ENCODE measurements at places on chromosomes 7 and 10. TPM values are rescaled to one million over a fixed set of nuclear protein-coding genes. Genes with fewer than 3 reads are reported as not detected.

The ODAD2 gene
- 0.52 TPM for total RNA-seq

The NXPH1 gene
- total RNA-seq = not detected

The CALML3 gene
- total RNA-seq = not detected

The CYP26C1 gene
- total RNA-seq = 0.13 TPM

The MINDY3 gene
- 19.0 TPM for total RNA-seq

The FLNC gene
- 98.9 TPM for total RNA-seq

The PAOX gene
- total RNA-seq = 5.6 TPM

The ZNF33A gene
- 27.0 TPM for total RNA-seq

The CPSF4 gene
- 22.5 TPM for total RNA-seq

The C10orf95 gene
- total RNA-seq = not detected

The FRAT1 gene
- total RNA-seq = 5.7 TPM

The SPDYE8 gene
- not detected for total RNA-seq

The COMMD3 gene
- total RNA-seq = 36.3 TPM

The LRRC4 gene
- 0.16 TPM for total RNA-seq

The CCT6A gene
- 120 TPM for total RNA-seq

The ORAI2 gene
- total RNA-seq = 37.0 TPM

The NRP1 gene
- total RNA-seq = 163 TPM

The DHX32 gene
- total RNA-seq = 33.7 TPM

The CRTAC1 gene
- total RNA-seq = not detected

The C10orf67 gene
- total RNA-seq = not detected

The PSD gene
- 6.8 TPM for total RNA-seq

The ITGB8 gene
- 6.7 TPM for total RNA-seq

The SKAP2 gene
- 27.4 TPM for total RNA-seq
